ENCODE measurements at places on chromosomes 16 and 17.

GRCh38 chr17:79952265-79952877 lies 83.3 kb downstream of the TBC1D16 start:
- DNase-seq: no peak

GRCh38 chr17:82479602-82480001 lies 21.1 kb downstream of the NARF start:
- no peak for DNase-seq

- peak; percentile 55 for DNase-seq
Observed at GRCh38 chr17:17391668-17392370, 85.0 kb upstream of the MED9 start.

- peak; percentile 96 for DNase-seq
Observed at GRCh38 chr17:8152112-8152775, at the start of gene PER1. TSS of gene PER1 (minus strand) at chr17:8152404. CDS start at chr17:8150706, 1,698 bp downstream.

Measured in activated CD4-positive, alpha-beta T cell treated with anti-CD3 and anti-CD28 coated beads, Interleukin-2, amount 50 U/mL, for 16 hours (primary cell).